Natural killer cell (primary cell): ENCODE measurements at places on chromosomes 1 and 21. TPM values are rescaled to one million over a fixed set of nuclear protein-coding genes. Genes with fewer than 3 reads are reported as not detected.
A peak's percentile ranks its signal among the peaks of the same experiment; 100 is the strongest.

Gene COL16A1
- not detected for total RNA-seq

Gene AHDC1
- 39.6 TPM for total RNA-seq

Gene OPN3
- 5.1 TPM for total RNA-seq

Gene HDAC1
- total RNA-seq = 110 TPM

Gene RAP1GAP
- total RNA-seq = 0.47 TPM

Gene ESPN
- 2.0 TPM for total RNA-seq

Gene RGS4
- not detected for total RNA-seq

Gene B3GALT2
- not detected for total RNA-seq

Gene CASQ1
- total RNA-seq = not detected

Gene COL24A1
- total RNA-seq = 0.20 TPM

Gene EPHA10
- not detected for total RNA-seq

GRCh38 chr1:40041466-40041838, 923 bp downstream of the CAP1 start:
- no peak for DNase-seq
- peaks cover 15% of the 10 kb centered on the region for H3K36me3 ChIP-seq
- H3K27me3 ChIP-seq = no peaks in the 10 kb centered on the region
- peak overlapping the region; percentile 99 for H3K4me3 ChIP-seq
- H3K4me1 ChIP-seq = peaks cover 79% of the 10 kb centered on the region

DNA sequence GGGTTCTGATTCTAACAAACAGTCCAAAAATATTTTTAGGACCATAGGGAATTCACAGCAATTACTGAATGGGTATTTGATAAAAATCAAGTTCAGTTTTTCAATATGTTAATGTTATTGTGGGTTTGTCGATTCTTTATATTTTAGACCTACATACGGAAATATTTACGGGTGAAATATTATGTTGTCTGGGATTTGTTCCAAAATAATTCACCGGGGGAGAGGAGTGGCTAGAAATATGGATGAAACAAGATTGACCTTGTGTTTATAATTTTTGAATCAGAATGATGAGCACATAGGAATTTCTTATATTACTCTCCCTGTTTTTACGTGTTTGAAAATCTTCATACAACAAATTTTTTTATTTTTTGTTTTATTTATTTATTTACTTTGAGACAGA, 56.7 kb upstream of the USP1 start:
- H3K36me3 ChIP-seq = no peaks in the 10 kb centered on the region
- H3K27me3 ChIP-seq = peaks cover 2% of the 10 kb centered on the region

GRCh38 chr1:173234899-173235298, 27.8 kb upstream of the TNFSF4 start:
- no peak overlapping the region for H3K4me3 ChIP-seq
- no peaks in the 10 kb centered on the region for H3K27me3 ChIP-seq
- no peaks in the 10 kb centered on the region for H3K4me1 ChIP-seq

GRCh38 chr1:151827853-151828252, 3.7 kb downstream of the RORC start:
- H3K27me3 ChIP-seq = no peaks in the 10 kb centered on the region
- H3K4me3 ChIP-seq = no peak overlapping the region
- H3K4me1 ChIP-seq = peaks cover 55% of the 10 kb centered on the region
- peak overlapping the region; percentile 50 for H3K27ac ChIP-seq

DNA sequence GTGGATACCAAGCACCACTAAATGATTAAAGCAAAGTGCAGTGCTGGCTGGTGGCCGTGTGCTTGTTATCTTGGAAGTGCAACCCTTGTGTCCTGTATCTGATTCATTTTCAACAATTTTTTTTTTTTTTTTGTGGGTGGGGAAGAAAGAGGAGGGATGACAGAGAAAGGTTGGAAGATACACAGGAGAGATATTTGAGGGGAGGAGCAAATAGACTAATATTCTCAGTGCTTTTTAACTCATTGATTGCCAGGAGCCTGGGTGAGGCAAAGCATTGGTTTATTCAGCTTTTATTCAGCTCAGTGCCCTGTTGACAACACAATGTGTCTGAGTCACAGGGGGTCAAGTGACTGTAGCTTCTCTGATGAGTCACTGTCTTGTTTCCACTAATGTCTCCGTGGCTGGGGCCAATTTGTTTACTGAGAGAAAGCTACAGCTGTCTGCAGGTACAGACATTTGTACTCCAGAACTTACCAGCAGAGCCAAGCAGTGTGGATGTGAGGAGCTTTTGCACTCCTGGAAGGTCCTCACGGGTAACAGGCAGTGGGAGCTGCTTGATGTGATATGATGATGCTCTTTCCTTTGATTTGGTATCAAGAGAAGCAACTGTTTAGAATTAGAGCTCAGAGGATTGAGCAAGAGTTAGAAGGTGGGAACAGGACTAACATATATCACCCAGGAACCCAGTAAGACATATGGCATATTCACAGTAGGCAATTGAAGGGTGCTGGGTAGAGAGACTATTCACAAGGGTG, 23.6 kb upstream of the DNM3 start:
- no peaks in the 10 kb centered on the region for H3K4me1 ChIP-seq
- no peak for DNase-seq
- no peak overlapping the region for H3K27ac ChIP-seq
- H3K27me3 ChIP-seq = no peaks in the 10 kb centered on the region
- H3K4me3 ChIP-seq = no peak overlapping the region
- H3K36me3 ChIP-seq = no peaks in the 10 kb centered on the region

DNA sequence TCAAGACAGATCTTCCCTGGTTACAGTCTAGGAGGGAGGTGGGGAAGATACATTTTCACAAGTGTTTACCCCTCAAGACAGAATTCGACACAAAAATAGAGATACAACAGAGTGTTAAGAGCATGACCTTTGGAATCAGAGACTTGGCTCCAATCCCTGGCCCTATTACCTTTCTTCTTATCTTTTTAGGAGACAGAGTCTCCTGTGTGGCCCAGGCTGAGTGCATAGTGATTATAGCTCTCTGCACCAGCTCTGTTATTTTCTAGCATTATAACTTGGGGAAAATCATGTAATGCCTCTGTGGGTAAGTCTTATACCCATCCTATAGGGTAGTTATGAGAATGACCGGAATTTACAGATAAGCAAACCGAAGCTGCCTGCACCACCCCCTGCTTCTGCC, 9.8 kb downstream of the NIPAL3 start:
- H3K27ac ChIP-seq = no peak overlapping the region
- no peaks in the 10 kb centered on the region for H3K4me1 ChIP-seq
- no peak for DNase-seq
- H3K27me3 ChIP-seq = no peaks in the 10 kb centered on the region
- no peak overlapping the region for H3K4me3 ChIP-seq

- H3K36me3 ChIP-seq = no peaks in the 10 kb centered on the region
- H3K4me1 ChIP-seq = no peaks in the 10 kb centered on the region
- no peak for DNase-seq
- no peak overlapping the region for H3K27ac ChIP-seq
- no peaks in the 10 kb centered on the region for H3K27me3 ChIP-seq
- no peak overlapping the region for H3K4me3 ChIP-seq
These were observed 301.8 kb downstream of the NEGR1 start for GRCh38 chr1:71980556-71980955.

- no peak overlapping the region for H3K27ac ChIP-seq
- H3K4me1 ChIP-seq = no peaks in the 10 kb centered on the region
- no peak for DNase-seq
- H3K4me3 ChIP-seq = no peak overlapping the region
- H3K27me3 ChIP-seq = no peaks in the 10 kb centered on the region
These were observed 10.1 kb upstream of the ELAVL4 start for GRCh38 chr1:50098591-50099021.

GRCh38 chr1:229296541-229296941, 25.6 kb downstream of the RAB4A start:
- H3K4me1 ChIP-seq = no peaks in the 10 kb centered on the region
- H3K27ac ChIP-seq = no peak overlapping the region
- peaks cover 42% of the 10 kb centered on the region for H3K36me3 ChIP-seq
- no peak for DNase-seq
- H3K27me3 ChIP-seq = no peaks in the 10 kb centered on the region
- no peak overlapping the region for H3K4me3 ChIP-seq

- H3K4me1 ChIP-seq = no peaks in the 10 kb centered on the region
- no peaks in the 10 kb centered on the region for H3K36me3 ChIP-seq
- no peak overlapping the region for H3K27ac ChIP-seq
- DNase-seq = no peak
- no peaks in the 10 kb centered on the region for H3K27me3 ChIP-seq
These were observed 200.0 kb downstream of the SETD4 start for GRCh38 chr21:35860189-35860869.

DNA sequence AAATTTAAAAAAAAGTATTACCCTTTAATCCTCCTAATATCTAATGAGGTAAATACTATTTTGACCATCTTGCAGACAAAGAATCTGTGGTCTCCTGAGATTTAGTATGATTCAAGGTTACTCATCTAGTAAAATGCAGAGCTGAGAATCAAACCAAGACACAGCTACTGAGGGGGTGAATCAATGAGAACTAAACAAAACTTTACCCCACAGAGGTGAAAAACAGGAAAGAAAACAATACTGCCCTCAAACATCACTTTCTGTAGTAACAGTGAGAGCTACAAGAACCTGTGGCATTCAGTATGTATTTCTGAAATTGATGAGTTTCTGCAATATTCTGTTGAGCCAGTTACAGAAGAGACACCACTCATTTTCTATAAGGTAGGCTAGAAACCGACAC, 85.1 kb downstream of the JAK1 start:
- peaks cover 26% of the 10 kb centered on the region for H3K36me3 ChIP-seq
- no peaks in the 10 kb centered on the region for H3K27me3 ChIP-seq
- H3K4me1 ChIP-seq = peaks cover 65% of the 10 kb centered on the region
- H3K27ac ChIP-seq = peak overlapping the region; percentile 80
- no peak for DNase-seq
- H3K4me3 ChIP-seq = no peak overlapping the region

DNA sequence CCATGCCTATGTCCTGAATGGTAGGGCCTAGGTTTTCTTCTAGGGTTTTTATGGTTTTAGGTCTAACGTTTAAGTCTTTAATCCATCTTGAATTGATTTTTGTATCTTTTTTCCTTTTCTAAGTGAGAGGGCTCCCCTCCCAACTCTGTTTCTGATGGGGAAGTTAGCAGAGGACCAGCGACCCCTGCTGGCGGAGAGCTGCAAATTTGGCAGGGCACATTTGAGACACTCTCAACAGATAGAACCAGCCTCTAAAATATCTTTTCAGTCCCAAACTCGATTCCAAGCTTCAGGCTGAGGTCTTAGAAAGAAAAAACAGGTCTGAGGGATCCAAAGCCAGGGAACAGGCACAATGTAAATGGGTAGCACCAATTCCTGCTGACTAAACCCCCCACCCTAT, 32.5 kb downstream of the LRRC3 start:
- no peak overlapping the region for H3K4me3 ChIP-seq
- peak; percentile 48 for DNase-seq
- H3K4me1 ChIP-seq = no peaks in the 10 kb centered on the region
- no peaks in the 10 kb centered on the region for H3K27me3 ChIP-seq
